ENCODE measurements at places on chromosomes 3 and 15. TPM values are rescaled to one million over a fixed set of nuclear protein-coding genes. Genes with fewer than 3 reads are reported as not detected.

C2CD4A gene
- 0.61 TPM for total RNA-seq

GNL3 gene
- total RNA-seq = 206 TPM

RASGRP1 gene
- 102 TPM for total RNA-seq

DNA sequence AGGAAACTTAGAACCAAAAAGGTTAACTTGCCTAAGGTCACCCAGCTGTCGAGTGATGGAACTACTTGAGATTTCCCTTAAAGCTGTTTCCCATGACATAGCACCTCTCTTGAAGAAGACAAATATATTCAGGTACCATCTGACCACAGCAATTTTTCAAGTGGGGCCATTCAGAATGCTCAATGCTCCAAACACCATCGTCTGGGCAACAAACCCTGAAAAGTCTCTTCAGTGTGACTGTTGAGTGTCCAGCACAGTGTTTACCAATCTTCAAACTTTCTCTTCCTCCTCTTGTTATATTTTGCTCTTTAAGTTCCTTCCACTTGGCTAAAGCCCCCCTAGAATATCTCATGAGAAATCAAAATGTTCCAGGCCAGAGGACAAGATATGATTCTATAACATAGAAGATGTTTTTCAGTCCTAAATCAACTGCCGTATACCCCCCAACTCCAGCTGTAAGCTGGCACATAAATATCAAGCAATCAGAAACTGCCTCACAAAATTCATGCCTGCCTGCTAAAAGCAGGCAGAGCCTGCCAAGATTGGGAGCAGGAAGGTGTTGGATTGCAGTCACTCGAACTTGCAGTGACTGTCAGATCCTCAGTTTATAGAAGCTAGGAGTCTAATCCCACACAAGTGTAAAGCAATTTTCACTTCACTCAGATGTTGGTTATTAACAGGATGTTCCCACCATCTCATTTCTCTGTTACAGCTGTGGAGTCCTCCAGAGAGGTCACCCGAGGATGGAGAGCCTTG is 230.5 kb upstream of the MRPL3 start:
- no peak overlapping the region for H3K4me3 ChIP-seq
- DNase-seq = no peak
- H3K27me3 ChIP-seq = peaks cover 22% of the 10 kb centered on the region
- H3K4me1 ChIP-seq = peaks cover 26% of the 10 kb centered on the region
- no peak overlapping the region for H3K27ac ChIP-seq
- no peaks in the 10 kb centered on the region for H3K36me3 ChIP-seq

DNA sequence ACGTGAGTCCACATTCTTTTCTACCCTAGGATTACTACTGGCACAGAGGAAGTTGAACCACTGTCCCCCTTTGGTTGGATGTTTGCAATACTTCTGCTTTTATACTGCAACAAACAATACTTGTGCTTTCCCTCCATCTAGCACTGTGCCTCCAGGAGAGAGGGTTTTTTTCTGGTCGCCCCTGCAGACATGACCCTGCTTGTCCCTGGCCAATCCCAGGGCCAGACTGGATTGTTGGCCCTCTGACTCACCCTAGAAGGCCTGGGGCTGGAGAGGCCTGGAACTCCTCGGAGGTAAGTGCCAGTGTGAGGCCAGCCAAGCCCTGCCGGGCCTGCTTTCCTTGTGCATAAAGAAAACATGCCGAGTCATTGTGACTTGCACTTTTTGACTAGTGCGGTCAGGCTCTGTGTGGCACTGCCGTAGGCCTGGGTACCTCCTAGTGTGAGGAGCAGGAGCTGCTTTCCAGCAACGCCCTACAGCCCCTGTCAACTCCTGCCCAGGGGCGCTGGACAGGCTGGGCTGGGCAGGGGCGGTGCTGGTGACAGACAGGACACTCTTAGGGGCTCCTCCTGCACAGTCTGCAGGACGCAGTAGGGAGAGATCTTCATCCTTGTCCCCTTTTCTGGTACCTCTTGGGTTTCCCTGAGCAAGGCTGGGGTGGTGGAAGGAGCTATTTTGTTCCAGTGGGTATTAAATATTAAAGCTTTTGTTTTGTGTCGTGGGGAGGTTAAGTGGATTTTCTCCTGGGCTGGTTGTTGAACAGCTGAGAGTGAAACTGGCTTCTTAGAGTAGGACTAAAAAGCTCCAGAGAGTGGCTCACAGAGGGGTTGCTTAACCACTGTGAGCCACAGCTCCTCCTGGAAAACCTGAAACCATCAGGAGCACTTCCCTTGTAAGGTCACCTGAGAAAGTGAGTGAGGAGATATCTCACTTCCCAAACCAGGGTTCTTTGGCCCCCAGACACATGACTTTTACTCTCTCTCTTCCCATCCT is 14.4 kb upstream of the TKT start:
- no peaks in the 10 kb centered on the region for H3K36me3 ChIP-seq
- no peaks in the 10 kb centered on the region for H3K27me3 ChIP-seq
- no peak overlapping the region for H3K4me3 ChIP-seq
- peak overlapping the region; percentile 3 for H3K27ac ChIP-seq
- peak; percentile 47 for DNase-seq
- H3K4me1 ChIP-seq = peaks cover 8% of the 10 kb centered on the region

CPN2 gene
- not detected for total RNA-seq

DNA sequence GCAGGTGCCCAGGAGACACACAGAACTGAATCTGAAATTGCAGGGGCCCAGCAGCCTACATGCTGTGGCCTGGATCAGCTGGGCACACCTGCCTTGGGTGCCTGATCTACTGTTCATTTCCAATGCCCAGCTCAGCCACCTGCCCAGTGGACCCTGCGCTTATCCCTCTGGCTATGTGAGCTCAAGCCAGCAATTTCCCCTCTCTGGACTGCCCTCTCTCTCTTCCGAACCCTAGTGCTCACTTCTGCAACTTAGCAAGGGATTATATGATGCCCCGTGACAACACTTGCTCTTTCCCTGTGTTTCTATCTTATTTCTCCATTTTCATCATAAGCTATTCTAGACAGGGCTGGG is 276.0 kb downstream of the UACA start:
- peaks cover 37% of the 10 kb centered on the region for H3K27me3 ChIP-seq
- H3K36me3 ChIP-seq = no peaks in the 10 kb centered on the region
- no peak for DNase-seq
- no peak overlapping the region for H3K27ac ChIP-seq

- H3K4me3 ChIP-seq = no peak overlapping the region
- H3K27me3 ChIP-seq = no peaks in the 10 kb centered on the region
- peaks cover 55% of the 10 kb centered on the region for H3K4me1 ChIP-seq
- DNase-seq = no peak
These were observed 10.3 kb downstream of the PIK3CA start for GRCh38 chr3:179158336-179159039.

GRCh38 chr3:119779731-119780383 is 2.0 kb upstream of the NR1I2 start:
- no peak overlapping the region for H3K27ac ChIP-seq
- no peaks in the 10 kb centered on the region for H3K36me3 ChIP-seq
